ENCODE measurements at places on chromosomes 5 and 9.
A peak's percentile ranks its signal among the peaks of the same experiment; 100 is the strongest.

GRCh38 chr5:15645381-15646160 is 145.6 kb downstream of the FBXL7 start:
- no peak for DNase-seq

- DNase-seq = no peak
Measured at GRCh38 chr5:52007230-52007858, 624.1 kb downstream of the ISL1 start.

DNA sequence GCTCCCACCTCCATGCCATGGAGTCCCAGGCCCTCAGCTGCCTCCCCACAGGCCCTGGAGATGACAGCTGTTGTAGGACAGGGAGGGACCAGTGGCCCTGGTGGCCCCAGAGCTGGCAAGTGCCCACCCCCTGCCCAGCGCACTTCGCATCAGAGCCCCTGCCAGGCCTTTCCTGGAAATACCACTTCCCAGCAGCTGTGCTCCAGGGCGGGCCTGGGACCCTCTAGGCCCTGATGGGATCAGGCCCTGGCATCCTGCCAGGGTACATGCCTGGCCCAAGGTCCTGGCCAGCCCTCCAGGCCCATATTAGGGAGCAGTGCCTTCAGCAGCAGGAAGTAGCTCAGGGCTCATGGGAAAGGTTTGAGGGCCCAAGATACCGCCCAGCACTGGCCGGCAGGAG is 2.5 kb downstream of the KCNT1 start:
- DNase-seq = no peak

- no peak for DNase-seq
Measured at GRCh38 chr9:88605512-88606362, 70.8 kb downstream of the NXNL2 start.

- DNase-seq = no peak
Measured at GRCh38 chr9:77291714-77292113, 114.4 kb downstream of the VPS13A start.

DNA sequence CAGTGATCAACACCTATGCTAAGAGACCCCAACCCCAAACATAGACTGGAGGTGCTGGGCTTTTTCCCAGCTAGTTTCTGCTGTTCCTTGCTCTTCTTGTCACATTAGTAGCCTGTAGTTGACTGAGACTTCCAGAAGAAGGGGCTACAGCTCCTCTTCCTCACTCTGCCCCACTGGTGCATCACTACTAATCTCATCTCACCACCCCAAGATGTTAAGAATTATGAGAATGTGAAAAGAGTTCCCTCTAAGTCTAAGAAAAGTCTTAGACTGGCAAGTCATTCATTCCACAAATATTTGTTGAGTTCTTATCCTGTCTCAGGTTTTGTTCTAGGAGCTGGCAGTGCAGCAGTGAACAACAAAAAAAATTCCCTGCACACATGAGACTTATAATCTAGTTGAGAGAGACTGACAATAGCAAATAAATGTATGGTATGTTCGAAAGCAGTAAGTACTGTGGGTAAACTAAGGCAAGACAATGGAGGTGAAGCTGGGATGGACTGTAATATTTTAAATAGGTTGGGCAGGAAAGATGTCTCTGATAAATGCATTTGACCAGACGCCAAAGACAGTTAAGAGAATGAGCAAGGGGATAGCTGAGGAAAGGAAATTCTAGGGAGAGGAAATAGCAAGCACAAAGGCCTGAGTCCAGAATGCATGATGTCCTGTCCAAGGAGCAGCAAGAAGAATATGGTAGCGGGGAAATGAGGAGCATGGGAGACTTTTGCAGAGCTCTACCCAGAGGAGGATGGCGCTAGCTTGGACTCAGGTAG is 92.3 kb downstream of the PTCD2 start:
- DNase-seq = no peak

- no peak for DNase-seq
Measured at GRCh38 chr5:126521130-126521529, 73.9 kb downstream of the ALDH7A1 start.

DNA sequence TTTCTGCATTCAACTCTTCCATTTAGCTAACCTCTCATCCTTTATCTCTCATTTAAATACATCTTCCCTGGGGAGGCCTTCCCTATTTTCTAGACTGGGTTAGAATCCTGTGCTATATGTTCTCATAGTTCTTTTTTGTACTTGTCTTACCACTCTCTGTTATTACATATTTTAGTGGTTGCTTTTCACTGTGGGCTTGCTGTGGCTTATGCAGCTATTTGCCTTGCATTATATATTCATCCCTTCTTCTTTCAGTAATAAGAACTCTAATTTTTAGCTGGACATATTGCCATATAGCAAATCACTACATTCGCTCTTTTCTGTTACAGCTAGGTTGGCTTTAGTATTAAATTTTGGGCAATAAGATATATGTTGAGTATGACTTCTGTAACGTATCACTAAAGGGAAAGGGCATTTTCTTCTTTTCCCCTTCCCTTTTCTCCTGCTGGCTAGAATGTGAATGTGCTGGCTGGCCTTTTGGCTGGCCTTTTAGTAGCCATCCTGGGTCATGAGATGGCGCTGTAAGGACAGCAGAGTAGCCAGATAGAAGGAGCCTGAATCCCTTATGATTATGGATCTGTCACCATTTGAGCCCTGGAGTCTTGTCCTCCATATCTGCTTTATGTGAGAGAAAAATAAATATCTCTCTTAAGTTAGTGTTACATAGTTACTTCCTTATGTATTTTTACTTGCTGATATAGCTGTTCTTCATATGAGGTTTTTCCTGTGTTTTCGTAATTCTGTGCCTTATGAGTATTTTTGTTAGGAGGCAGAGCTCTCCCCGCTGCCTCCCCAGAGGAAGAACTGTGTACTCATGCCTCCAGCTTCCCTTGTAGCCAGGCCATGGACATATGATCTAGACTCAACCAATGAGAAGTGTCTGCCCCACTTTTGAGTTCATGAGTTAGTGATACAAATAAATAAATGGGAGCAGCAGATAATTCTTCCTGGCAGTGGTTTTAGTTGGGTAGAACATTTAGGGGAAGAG is 65.8 kb downstream of the NDUFAF2 start:
- DNase-seq = no peak

DNA sequence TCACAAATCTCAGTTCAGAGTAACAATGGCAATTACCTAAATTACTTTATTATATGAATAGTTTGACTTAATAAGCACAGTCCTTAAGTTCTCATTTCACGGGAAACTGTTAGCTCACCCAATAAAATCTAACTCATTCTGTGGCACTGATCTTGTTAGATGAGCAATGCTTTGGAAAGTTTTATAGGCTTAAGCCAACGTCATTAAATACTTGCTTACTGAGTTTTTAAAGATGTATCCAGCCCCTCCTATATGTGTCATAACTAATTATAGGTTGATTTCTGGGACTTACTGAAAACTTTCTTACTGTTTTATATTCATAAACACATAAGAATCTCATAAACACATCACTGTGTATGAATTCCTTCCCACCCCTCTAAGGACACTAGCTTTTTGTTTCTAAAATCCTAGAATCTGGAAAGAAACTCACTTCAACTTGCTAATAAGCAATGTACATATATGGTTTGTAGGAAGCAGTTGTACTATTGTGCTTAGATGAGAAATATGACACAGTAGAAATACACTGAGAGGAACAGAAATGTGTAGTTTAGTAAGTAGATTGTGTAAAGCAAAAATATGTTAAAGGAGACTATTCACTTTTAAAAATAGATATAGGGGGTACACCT is 14.1 kb upstream of the MARCOL start:
- DNase-seq = no peak

DNA sequence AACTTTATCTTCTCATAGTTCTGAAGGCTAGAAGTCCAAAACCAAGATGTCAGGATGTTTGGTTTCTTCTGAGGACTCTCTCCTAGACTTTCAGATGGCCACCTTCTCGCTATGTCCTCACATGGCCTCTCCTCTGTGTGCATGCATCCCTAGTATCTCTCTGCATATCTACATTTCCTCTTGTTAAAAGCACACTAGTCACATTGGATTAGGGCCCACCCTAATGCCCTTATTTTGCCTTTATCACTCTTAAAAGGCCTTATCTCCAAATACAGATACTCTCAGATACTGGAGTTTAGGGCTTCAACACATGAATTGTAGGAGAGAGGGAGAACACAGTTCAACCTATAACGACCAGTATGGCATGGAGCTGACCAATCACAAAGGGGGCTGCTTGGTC is 151.7 kb downstream of the PRELID2 start:
- DNase-seq = no peak

- no peak for DNase-seq
Measured at GRCh38 chr5:164650427-164650826, 1145.0 kb downstream of the MAT2B start.

GRCh38 chr9:76379494-76379893 is 14.7 kb downstream of the RFK start:
- no peak for DNase-seq

- DNase-seq = peak; percentile 32
Measured at GRCh38 chr5:122845229-122846050, at the start of gene SNX24. Gene SNX24 (plus strand): TSS chr5:122845613. CDS start chr5:122845634, 21 bp downstream.

- no peak for DNase-seq
Measured at GRCh38 chr5:112467485-112467884, 48.4 kb upstream of the EPB41L4A start.

DNA sequence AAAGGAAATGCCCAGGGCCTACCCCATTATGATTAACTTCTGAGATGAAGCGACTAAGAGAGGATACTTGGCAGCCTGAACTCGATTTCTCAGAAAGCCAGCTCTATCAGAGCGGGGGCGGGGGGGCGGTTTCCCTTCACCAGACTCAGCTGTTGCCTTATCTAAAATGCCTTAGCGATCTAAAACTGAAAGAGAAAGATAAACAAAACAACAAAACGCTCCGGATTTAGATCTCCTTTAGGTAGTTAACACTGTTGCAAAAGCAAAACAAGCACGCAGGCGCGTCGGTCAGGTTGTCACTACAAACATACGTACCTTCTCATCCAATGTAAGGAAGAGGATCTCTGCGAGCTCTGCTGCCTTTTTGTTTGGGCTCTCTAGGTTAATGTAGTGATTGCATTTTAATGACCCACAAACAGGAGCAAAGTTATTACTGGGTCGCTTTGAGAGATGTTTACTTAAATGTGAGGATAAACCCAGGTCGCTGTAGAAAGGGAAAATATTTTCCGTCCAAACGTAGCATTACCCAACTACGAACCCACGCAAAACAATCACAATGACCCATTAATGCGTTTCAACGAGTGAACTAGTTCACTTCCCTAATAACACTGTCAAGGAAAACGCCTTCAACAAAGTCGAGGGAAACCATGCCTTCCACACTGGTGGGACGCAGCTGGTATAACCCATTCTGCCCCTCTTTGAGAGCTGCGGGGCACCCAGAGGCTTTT is 982 bp downstream of the EPB41L4A start:
- DNase-seq = no peak

DNA sequence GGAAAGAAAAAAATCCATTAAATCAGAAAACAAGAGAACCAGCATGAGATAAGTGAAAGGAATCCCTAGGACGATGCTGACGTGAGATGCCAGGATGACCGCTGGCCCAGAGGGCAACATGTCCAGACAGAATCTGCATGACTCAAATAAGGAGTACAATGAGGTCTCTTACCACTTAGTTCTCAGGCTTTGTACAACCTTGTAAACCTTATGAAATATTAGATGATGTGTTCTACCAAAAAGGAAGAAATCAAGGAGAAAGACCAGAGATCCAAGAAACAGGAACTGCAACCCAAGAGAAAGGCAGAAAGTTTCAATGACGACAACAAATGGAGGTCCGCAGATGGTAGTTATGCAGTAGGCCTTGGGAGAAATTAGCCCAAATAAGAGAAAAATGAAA is 2.8 kb upstream of the GPR150 start:
- DNase-seq = no peak

All from stimulated activated CD8-positive, alpha-beta memory T cell treated with anti-CD3 and anti-CD28 coated beads, Interleukin-7, amount 100 ng/mL, for 1 hour (primary cell).